NCI-H1694 (cell line): ENCODE measurements at places on chromosomes 6 and 20.

GRCh38 chr20:57257701-57258453 is 8.6 kb downstream of the BMP7 start:
- no peak for DNase-seq

GRCh38 chr20:40900666-40901215 is 127.9 kb upstream of the TOP1 start:
- no peak for DNase-seq

GRCh38 chr6:150632785-150633485 is 33.2 kb downstream of the PLEKHG1 start:
- no peak for DNase-seq

- no peak for DNase-seq
These were observed 1405.1 kb downstream of the GRIK2 start for GRCh38 chr6:102798636-102799035.

DNA sequence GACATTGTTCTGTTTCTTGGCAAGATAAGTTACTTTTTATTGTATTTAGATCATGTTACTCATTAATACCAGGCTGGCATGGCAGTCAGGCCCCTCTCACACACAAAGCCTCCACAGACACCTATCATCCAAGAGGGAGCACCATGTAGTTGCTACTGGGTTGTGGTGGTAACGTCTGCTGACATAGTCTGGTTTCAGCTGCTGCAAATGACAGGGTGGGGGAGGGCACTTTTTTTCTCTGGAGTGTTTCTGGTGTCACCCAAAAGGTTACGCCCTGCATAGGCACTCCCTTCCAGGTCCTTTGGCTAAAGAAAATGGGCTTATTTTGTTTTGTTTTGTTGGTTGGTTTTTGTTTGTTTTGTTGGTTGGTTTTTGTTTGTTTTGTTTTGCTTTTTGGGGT is 236.4 kb upstream of the RIMS1 start:
- DNase-seq: no peak

- DNase-seq: peak; percentile 32
These were observed 584.2 kb downstream of the BCKDHB start for GRCh38 chr6:80690551-80691131.

GRCh38 chr6:39366931-39367618 is 44.6 kb upstream of the KCNK16 start:
- peak; percentile 21 for DNase-seq

GRCh38 chr6:108115598-108116058 is 41.1 kb upstream of the OSTM1 start:
- DNase-seq: no peak

DNA sequence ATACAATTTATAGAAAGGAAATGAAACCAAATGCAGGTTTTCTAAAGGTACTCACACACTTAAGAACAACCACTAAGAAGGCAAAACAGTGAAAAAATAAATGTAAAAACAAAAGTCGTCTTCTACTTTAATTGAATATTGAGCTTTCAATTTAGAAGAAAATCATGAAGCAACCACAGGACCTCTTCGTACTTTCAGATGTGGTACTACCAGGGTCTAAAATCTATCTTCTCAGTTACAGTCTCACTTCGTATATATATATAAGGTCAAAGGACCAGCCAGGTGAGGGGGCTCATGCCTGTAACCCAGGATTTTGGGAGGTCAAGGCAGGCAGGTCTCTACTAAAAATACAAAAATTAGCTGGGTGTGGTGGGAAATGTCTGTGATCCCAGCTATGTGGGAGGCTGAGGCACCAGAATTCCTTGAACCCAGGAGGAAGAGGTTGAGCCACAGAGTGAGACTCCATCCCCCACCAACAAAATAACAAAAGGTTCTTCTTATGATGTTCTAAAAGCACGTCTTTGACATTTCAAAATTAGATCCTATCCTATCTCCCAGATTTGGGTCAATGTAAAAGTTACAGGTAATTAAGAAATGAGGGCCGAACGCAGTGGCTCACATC is 12.5 kb downstream of the ROMO1 start:
- DNase-seq: no peak

GRCh38 chr20:37827605-37828004 is 75.3 kb upstream of the VSTM2L start:
- no peak for DNase-seq

GRCh38 chr20:62572980-62573379 is 69.3 kb upstream of the SLCO4A1 start:
- no peak for DNase-seq

- DNase-seq: no peak
These were observed 19.7 kb downstream of the BTN2A1 start for GRCh38 chr6:26477426-26477825.

DNA sequence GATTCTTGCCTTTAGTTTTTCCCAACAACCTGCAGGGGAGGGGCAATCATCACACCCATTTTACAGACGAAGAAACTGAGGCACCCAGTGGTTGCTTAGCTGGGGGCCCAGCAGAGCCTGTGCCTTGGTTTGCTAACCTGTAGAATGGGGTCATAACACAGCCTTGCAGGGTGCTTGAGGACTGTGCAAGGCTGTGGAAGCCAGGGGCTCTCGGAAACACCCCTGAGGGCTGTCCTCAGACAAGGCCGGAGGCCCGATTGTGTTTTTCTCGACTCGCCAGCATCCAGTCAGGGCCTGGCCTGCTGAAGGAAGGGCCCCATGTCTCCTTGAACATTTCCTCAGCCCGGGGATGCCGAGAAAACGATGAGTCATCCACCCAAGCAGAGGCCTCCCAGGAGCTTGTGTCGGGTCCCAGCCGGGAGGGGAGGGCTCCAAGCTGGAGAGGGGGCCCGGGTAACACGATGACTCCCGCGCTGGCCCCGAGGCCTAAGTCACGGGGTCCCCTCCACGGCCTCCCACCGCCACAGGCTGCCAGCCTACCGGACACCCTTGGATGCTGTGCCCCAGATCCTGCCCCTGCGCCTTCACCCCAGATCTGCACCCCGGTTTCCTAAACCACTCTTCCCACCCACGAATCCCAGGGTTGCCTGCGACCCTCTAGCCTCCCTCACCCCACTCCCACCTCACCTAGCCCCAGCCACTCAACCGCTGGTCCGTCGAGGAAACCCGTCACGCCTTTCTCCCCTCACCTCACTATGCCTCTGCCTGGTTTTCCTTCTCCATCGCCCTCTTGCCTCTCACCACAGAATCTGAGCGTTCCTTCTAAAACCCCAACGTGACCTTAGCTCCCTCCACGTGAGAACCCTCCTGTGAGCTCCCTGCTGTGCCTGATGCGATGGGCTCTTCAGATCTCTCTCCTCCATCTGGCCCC is 10.6 kb downstream of the NOL4L start:
- no peak for DNase-seq

DNA sequence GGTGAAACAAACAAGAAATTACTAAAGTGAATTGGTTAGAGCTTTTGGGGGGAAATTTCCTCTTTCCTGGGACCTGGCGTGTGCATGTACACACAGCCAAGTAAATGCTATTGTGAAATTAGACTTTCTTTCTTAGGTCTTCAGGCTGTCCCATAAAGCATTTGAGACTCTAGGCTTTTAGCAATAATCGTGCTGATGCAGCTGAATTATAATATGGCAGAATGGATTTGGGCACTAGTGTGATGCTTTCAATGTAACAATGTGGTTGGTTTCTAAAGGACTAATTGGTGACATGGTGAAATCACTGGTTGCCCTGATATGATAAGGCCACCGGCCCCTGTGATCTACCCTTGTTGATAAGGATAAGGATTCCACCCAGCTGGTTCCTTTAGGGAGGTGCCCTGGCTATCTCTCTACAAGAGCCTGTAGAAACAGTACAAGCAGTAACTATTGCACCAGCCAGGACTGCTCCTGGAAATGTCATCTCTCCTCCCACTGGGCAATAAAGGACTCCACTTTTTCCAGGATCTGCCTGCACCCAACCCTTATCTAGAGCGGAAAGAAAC is 164.1 kb downstream of the TFAP2A start:
- DNase-seq: no peak

DNA sequence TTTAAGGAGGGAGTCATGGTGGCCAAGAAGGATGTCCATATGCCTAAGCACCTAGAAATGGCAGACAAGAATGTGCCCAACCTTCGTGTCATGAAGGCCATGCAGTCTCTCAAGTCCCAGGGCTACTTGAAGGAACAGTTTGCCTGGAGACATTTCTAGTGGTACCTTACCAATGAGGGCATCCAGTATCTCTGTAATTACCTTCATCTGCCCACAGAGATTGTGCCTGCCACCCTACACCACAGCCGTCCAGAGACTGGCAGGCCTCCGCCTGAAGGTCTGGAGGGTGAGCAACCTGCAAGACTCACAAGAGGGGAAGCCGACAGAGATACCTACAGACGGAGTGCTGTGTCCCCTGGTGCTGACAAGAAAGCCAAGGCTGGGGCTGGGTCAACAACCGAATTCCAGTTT is 115.0 kb downstream of the HFE start:
- no peak for DNase-seq

- DNase-seq: peak; percentile 30
These were observed 36.8 kb downstream of the TSPYL4 start for GRCh38 chr6:116217069-116217468.

DNA sequence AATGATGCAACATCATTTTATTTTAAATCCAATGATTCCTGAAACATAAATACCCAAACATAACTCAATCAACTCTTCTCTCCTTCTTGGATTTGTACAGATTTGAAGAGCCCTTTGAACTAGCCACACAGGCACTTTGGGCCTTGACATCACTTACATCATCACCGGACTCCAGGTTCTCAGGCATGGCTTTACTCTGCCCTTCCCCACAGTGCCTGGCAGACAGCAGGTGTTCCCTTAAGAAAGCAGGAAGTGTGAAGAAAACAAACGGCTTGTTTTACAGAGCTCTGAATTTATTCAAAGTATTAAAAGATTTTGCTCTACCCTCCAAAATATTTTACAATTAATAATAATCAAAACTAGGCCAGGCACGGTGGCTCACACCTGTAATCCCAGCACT is 54.8 kb upstream of the GCM1 start:
- no peak for DNase-seq

GRCh38 chr6:39801456-39802251 is 9.5 kb downstream of the DAAM2 start:
- DNase-seq: no peak

DNA sequence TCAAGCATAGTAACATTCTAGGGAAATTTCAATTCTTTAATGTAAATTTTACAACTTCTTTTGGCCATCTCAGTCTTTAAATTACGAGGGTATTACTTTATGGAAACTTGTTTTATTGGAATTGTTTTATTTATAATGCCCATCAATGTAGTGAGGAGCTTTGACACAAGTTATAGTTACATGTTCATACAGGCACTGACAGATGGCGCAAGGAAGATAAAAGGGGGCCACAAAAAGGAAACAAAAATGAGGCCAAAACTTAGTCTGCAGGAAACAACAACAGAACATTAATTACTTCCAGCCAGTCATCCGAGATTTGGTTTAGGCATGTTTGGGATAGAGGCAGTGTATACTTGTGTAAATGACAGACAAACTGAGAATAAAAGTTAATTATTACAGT is 18.3 kb downstream of the SESN1 start:
- DNase-seq: peak; percentile 17

DNA sequence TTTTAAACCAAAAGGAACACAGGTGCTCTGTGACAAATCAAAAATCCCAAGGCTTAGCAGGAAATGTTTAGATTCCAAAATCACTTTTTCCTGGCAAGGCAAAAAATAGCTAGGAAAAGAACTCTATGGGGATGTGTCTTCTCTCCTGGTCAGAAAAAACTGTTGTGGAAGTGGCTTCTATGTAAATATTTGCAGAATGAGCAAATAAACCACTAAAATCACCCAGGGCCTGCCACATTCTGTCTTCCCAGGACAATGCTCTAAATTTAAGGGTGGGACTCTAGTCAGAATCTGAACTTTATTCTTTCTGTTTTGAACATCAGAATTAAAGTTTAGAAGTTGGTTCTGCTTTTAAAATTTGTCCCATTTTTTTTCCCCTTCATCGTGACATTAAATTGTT is 29.3 kb downstream of the GCM1 start:
- DNase-seq: no peak

DNA sequence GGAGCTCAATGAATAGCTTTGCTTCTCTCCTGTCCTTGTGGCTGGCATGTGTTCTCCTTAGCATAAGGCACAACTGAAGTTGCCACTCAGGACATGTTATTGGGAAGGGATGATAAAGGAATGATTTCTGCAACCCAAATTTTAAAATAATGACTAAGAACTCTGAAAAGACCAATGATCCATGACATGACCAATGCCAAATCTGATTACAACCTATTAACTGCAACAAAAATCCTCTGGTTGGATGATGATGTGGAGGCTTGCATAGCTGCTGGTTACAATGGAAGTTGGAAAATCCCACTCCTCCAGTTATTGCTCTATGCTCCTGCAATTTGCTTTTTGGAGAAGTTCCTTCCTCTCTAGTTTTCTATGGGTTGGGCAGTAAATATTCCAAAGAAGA is 63.4 kb upstream of the FBXL4 start:
- no peak for DNase-seq

- DNase-seq: no peak
These were observed 76.4 kb downstream of the KIZ start for GRCh38 chr20:21202259-21202658.

DNA sequence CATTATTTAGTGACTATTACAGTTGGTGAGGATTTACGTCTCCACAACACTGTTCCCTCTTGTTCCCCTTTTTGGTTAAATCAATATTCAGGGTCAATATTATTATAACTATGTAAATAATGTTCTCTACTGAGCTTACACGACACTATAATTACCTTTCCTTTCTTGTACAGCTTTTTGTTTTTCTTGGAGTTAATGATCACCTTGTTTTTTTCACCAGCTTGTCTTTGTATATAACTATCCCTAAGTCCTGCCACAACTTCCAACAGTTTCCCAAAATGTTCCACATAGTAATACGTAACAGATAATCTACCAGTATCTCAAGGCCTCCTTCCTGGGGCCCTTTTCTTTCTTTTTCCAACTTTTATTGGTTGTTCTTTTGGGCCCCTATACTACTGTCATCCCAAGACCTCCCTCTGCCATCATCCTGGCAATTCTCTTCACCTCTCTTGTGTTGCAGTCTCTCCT is 142.0 kb upstream of the SOX4 start:
- no peak for DNase-seq

- no peak for DNase-seq
These were observed 875.3 kb downstream of the EYS start for GRCh38 chr6:64831680-64832079.

- DNase-seq: no peak
These were observed 90.4 kb downstream of the TNFAIP3 start for GRCh38 chr6:137957471-137957870.

- DNase-seq: no peak
These were observed 222.2 kb downstream of the PREX1 start for GRCh38 chr20:48605364-48606171.

DNA sequence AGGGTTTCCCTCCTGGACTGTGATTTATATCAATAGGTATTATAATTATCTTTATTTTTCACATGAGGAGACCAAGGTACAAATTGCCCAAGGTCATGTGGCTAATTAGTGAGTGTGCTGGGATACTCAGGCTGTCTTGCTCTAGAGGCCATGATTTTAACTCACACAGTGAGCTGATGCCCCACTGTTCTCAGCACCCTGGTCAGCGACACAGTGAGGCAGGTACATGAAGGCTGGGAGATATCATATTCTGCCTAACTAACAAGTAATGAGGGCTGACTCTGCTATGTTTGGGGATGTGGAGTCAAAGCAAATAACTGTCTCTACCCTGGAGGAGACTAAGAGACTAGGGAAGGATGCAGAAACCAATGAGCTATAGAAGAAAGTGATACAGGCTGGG is 501.1 kb downstream of the PTPRT start:
- DNase-seq: no peak
